ENCODE measurements at places on chromosomes 4 and X.

GRCh38 chr4:175431694-175432093 is 380.4 kb downstream of the GPM6A start:
- no peak for DNase-seq

- DNase-seq: no peak
Observed at GRCh38 chr4:113406723-113407016, 354.9 kb downstream of the CAMK2D start.

DNA sequence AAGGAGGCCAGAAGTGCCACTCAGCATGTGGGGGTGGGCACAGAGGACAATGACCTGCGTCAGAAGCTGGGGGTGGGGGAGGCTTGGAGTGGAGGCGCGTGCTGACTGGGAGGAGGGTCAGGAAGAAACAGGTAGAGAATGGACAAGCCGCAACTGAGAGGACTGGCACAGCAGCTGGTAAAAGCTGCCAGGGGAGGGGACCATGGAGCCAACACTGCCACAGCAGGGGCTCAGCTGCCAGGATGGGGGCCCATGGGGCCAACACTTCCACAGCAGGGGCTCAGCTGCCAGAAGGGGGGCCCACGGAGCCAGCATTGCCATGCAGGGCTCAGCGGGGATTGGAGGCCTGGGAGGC is 19.1 kb downstream of the RNF212 start:
- no peak for DNase-seq

DNA sequence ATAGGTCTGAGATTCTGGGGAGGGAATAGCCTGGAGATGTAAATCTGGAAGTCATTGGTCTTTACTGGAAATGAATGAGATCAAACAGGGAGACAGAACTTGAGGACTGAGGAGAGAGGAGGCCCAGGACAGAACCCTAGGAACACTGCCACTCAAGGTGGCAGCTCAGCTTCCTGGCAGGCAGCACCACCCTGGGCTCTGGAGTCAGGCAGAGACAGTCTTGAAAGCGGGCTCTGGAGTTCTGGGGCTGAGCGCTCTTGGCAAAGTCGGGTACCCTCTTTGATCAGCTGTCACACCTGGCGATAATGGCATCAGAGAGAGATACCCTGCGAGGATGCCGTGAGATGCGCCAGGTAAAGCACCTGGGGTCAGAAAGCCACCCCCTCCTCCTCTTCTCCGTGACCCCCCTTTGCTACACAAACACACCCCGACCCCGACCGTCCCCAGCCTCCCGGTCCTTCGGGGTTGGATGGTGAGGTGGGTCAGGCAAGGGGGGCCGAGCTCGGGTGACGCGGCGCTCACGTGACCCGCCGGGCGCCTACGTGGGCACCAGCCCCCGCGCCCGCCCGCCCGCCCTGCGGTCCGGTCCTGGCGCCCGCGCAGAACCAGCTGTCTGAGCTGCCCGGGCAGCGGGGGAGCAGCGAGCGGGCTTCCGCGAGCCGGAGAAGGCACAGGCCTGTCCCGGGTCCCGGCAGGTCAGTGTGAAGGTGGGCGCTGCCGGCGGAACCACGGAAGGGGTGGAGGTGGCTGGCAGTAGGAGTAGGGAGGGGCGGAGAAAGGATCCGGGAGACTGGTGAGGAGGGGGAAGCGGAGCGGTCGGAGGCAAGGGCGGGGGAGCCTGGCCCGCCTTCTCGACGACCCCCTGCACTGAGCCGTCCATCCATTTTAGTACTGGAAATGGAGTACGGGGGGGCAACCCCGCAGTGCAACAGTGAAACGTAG is at the start of gene TCEAL3:
TCEAL3 (plus strand) TSS at position 600 of the 942 bp plus-strand sequence. CDS start 1,102 bp downstream, outside the sequence.
- peak; percentile 35 for DNase-seq

GRCh38 chr4:140342620-140343019 is 30.8 kb upstream of the SCOC start:
- no peak for DNase-seq

DNA sequence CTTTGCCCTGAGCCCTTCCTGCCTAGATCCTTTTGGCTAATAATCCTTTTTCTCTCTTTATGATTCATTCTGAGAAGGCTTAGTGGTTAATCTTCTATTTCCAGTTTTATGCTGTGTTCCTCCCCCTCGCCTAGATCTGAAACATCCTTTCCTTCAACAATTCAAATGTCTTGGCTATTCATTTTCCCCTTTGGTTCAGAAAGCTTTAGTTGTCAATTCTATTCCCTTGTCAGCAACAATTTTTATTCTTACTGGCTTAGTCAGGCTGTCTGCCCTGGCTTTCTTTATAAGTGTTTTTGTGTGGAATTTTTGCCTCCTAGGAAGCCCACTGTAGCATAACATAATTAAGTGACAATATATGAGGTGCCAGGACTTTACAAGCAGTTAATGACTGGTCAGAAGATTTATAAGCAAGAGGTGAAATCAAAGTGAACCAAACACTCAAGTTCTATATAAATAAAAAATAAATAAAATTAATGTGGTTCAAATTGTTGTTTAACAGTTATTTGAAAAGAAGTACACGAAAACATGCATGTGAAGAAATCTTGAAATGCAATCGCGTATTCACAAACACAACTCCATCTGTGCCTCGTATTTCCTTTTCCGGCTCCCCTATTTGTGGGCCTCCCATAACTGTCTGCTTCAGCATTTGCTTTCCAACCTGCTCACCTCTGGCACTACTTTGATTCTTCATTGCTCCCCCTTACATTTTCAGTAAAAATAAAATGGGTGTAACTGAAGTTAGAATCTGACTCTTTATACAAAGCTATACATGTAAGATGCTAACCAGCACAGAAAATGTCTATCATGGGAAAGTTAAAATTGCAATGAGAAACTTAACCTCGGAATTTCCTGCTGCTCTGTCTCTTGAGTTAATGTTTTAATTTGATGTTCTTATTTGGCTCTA is 235.4 kb downstream of the SPRY1 start:
- DNase-seq: no peak

DNA sequence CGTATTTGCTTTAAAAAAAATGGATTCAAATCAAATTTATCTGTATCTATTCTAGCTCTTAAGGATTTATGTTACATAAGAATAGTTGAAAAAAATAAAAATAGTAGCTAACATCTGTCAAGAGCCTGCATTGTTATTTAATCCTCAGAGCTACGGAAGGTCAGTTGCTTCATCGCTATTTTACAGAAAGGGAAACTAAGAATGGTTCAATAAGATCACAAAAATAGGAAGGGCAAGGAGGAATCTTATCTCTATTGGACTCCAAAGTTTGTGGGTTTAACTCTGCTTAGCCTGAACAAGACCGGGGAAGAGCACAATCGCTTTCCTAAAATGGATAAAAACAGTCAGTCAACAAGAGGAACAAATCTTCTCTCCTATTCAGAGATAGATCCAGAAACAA is 270.2 kb upstream of the SMIM31 start:
- no peak for DNase-seq

- no peak for DNase-seq
Observed at GRCh38 chr4:173176010-173176409, 7.4 kb downstream of the GALNT7 start.

DNA sequence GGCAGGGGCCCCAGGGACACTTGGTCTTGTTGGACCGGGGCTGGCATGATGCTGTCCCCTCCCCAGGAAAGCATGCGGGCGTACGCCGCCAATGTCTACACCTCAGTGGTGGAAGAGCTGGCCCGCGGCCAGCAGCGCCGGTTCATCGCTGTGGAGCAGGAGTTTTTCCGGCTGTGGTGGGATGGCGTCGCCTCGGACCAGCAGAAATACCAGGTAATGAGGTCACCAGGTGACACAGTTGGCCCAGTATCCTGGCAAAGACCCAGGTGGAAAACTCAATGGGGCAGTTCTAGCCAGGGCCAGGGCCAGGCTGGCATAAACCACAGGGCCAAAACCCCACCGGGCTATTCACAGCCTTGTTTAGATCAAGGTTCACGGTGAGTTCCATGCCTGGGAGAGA is 1.5 kb downstream of the MAN2B2 start:
- DNase-seq: no peak

GRCh38 chr4:100826808-100827548 is 309.2 kb upstream of the EMCN start:
- DNase-seq: no peak

DNA sequence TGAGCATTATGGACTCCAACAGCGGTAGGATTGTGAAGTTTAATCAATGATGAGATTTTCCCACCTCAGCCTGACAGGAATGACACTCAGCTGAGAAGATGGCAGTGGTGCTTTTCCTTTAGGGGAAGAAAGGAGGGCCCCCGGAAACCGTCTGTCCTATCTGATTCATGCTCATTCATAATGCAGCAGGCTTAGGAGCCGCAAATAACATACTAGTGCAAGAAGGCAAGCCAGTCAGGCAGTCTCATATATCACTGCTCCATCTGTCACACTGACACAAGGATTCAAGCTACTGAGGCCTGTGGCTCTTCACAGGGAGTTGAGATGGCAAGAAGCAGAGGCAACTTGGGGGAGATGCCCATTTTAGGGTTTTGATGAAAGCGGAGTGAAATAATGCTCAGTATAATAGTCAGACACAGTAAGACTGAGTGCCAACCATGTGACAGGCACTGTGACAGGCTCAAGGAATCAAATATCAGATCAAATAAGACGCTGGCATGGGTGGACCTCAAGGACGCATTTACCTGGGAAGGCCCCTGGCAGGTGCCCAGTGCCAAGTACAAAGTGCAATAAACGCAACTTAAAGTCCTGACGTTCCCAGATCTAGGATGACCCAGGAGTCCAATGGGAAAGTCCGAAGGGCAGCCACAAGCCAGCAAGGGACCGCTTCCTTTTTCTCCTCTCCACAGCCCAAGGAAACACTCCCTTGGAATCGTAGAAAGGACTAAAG is 63.4 kb downstream of the FHDC1 start:
- DNase-seq: no peak

GRCh38 chr4:118957722-118958445 is 69.2 kb downstream of the SYNPO2 start:
- DNase-seq: no peak

DNA sequence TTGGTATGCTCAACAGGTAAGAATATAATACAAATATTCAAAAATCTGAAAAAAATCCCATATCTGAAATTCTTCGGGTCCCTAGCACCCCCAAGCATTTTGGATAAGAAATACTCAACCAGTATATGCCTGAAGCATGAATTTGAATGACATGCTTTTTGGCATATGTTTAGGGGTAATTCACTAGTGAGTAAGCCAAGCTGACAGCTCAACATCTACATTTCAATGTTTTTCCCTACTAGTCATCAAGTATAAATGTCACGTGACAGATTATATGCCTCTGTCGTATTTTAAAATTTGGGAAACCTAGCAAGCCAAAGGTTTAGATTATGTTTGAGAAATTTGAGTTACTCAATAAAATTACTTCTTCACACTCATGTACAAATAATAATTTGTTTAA is 125.1 kb downstream of the FGF16 start:
- DNase-seq: no peak

DNA sequence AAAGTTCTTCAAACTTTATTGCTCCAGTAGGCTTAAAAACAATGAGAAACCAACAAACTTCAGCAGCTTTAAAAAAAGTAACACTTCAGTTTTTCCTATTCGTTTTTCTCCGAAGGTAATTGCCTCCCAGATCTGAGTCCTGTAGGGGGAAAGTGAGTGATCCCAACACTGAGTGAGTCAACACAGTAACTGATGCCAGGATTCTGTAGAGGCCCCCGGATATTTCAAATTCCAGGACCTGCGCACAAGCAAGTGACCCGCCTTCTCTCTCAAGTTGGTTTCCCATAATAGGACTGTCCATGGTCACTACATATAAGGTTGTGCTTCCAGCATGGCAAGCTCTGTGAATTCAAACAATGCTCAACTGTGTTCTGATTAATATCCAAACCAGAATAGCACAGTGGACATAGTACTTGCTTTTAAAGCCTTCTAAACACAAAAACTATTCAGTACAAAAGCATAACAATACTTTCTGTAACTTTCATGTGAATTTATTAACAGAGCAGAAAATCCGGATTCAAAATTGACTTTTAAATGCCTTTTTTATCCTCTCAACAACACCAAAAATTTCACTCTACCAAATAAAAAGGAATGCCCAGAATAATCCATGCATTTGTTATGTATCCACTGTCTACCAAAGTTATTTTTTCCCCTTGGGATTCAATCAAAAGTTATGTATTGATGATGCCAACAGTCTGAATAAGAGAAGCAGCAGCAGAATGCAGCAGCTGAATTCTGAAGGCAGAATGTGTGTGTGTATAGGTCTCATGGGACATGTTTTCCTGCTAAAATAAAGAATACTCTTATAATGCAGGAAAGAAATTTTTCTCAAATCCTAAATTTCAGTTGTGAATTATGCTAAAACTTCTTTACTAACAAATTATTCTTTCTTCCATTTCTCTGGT is at the start of gene DMD:
DMD (minus strand) TSS at position 194 of the 905 bp plus-strand sequence. CDS start 237 bp downstream, outside the sequence.
- DNase-seq: no peak

DNA sequence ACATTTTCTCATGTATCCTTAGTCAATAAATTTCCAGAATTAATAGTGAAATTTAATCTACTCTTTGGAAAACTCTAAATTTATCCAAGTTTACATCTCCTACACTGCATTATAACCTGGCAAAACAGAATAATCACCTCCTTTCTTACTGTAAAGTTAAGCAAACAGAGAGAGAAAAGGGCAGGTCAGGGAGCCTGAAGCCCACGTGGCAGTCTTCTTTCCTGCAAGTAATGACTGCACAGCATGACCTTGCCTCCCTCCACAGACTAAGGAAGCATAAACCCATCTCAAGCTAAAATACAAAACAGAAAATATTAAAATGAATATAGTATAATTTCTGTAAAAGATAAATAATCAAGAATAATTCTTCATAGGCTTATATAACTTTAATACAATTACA is 1153.0 kb downstream of the C4orf33 start:
- DNase-seq: no peak

- no peak for DNase-seq
Observed at GRCh38 chr4:32429151-32429550, 1709.0 kb downstream of the PCDH7 start.

- DNase-seq: no peak
Observed at GRCh38 chr4:167985565-167985964, 106.8 kb upstream of the ANXA10 start.

DNA sequence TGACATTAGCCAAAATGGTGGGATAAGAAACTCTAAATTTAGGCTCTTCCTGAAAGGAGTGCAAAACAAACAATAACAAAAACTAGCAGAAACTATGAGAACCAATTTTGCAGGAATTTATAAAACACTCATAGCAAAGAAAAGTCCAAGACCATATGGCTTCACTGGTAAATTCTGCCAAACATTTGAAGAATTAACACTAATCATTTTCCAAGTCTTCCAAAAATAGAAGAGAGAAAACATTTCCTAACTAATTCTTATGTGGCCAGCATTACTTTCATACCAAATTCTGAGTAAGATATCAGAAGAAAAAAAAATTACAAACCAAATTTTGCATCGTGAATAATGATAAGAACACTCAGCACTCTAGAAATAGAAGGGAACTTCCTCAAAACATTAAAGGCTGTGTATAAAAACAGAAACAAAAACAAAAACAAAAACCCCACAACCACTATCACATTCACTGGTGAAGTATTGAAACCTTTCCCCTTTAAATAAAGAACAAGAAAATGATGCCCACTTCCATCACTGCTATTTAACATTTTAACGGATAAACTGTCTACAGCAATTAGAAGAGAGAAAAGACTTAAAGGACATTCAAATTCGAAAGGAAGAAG is 524.3 kb upstream of the GALNTL6 start:
- no peak for DNase-seq
